Stimulated activated CD4-positive, alpha-beta T cell treated with anti-CD3 and anti-CD28 coated beads, Interleukin-12 subunit alpha, Interleukin-12 subunit beta, amount 100 ng/mL, for 48 hours (primary cell): ENCODE measurements at places on chromosomes 4 and X.

DNA sequence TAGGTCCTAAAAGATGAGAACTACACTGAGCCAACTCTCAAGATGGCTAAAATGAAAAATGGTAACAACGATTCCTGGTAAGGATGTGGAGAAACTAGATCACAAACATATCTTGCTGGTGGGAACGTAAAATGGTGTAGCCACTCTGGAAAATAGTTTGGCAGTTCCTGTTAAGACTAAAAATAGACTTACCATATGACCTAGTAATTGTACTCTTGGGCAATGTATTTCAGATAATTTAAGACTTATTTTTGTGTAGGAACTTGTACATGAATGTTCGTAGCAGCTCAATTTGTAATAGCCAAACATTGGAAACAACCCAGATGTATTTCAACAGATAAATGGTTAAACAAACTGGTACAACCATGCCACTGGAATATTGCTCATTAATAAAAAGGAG is 106.2 kb downstream of the HDAC8 start:
- no peak for DNase-seq

DNA sequence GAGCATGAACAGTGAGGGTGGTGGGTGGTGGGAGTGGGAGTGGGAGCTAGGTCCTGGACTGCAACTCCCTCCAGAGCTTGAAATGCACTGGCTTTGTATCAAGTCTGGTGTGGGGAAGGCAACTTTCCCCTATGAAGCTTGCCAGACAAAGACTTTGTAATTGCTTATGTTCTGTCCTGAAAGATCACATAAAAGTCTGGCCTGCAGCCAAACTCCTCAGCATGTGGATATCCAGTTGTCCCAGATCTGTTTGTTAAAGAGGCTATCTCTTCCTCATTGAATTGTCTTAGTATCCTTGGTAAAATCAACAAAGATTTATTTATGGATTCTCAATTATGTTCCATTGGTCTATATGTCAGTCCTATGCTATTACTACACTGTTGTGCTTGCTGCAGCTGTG is 607.9 kb downstream of the GLUD2 start:
- no peak for DNase-seq

GRCh38 chr4:121148000-121148399 is 16.1 kb downstream of the TNIP3 start:
- DNase-seq, result no peak

DNA sequence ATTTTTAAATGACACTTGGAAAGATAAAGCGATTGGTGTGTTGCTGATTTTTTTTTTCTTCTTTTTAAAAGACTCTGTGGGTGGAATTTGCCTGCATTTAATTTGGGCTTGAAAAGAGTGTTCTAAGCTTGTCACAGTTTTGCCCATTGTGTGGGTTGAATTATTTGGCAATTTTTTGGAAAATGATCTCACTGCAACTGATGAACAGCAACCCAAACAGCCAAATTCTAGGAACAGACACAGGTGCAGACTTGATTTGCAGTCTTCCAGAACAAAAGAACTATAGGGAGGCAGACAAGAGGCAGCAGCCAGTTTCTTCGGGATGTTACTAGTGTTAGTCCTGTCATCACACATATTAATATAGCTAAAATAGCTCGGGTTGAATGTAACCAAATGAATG is 40.5 kb downstream of the CASP6 start:
- no peak for DNase-seq

- DNase-seq, result no peak
These were observed 130.6 kb downstream of the SLC7A11 start for GRCh38 chr4:138111462-138112000.
